ENCODE measurements at places on chromosomes 2 and 18. TPM values are rescaled to one million over a fixed set of nuclear protein-coding genes. Genes with fewer than 3 reads are reported as not detected.

SLC8A1 gene
- 0.60 TPM for total RNA-seq

ALLC gene
- total RNA-seq: not detected

DNAJC5G gene
- total RNA-seq: not detected

SLC35G4 gene
- not detected for total RNA-seq

GRCh38 chr2:239780236-239780994, 244.7 kb downstream of the NDUFA10 start:
- H3K4me3 ChIP-seq: no peak overlapping the region
- no peaks in the 10 kb centered on the region for H3K27me3 ChIP-seq
- H3K4me1 ChIP-seq: no peaks in the 10 kb centered on the region
- no peak overlapping the region for H3K27ac ChIP-seq
- H3K36me3 ChIP-seq: no peaks in the 10 kb centered on the region
- DNase-seq: no peak

CYTIP gene
- 599 TPM for total RNA-seq

FOXI3 gene
- total RNA-seq: not detected

DNA sequence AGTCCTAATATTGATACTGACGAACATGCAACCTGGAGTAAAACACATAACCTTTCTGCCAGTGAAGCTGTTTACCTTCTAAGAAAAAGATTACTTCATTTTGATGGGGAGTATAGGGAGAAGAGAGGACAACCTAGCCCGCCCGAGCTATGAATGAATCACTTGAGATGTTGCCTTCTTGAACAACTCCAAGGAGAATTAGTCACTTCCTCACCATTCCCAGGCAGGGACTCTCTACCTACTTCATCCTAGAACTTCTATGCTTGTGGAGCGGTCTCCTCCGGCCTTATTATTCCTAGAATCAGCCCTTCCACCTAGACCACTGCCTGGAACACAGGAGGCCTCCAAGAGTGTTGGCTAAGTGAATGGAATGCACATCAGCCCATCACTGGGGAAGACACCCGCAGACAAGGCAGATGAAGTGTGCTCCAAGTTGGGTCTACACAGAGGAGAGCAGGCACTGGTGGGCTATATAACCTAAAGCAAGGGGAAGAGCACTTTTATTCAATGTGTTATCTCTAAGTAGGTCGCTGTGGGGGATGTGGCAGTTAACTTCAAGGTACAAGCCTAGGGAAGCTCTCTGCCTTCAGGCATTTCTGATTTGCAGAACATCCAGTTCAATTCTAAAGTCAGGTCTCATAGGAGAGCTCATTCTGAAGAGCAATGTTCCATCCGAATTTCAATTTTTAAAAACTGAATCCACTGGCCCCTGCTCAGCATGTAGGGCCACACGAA, 57.4 kb downstream of the STK39 start:
- H3K27ac ChIP-seq: no peak overlapping the region
- DNase-seq: no peak
- H3K27me3 ChIP-seq: no peaks in the 10 kb centered on the region
- H3K4me3 ChIP-seq: no peak overlapping the region
